ENCODE measurements at places on chromosomes 4 and X.

GRCh38 chrX:121931567-121931966, 884.2 kb downstream of the GLUD2 start:
- DNase-seq: no peak

- DNase-seq: no peak
Observed at GRCh38 chrX:1170243-1170642, 42.2 kb downstream of the CRLF2 start.

- DNase-seq: no peak
Observed at GRCh38 chr4:153310793-153311192, 33.7 kb upstream of the MND1 start.

GRCh38 chr4:2935762-2936743, 27.2 kb downstream of the NOP14 start:
- DNase-seq: no peak

- DNase-seq: no peak
Observed at GRCh38 chrX:30627818-30628652, 25.2 kb upstream of the GK start.

DNA sequence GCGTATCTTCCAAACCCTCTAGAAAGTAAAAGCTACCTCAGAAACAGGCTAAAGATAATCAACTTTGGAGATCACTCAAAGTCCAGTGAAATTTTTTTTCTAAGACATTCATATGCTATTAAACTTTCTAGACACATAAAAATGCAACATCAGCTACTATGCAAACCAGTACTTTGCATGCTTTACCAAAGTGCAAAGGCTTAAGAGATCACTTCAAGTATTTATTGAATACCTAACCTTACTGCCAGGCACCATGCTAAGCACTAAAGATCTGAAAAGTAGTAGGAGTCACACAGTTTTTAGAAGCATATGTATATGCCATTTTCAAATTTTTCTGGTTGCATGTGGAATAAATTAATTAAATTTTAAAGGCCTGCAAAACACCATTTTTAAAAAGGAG, 115.8 kb downstream of the THOC2 start:
- DNase-seq: no peak

- peak; percentile 50 for DNase-seq
Observed at GRCh38 chr4:76723924-76724323, 174.0 kb downstream of the SOWAHB start.

- DNase-seq: no peak
Observed at GRCh38 chr4:122364700-122365404, 14.0 kb upstream of the ADAD1 start.

DNA sequence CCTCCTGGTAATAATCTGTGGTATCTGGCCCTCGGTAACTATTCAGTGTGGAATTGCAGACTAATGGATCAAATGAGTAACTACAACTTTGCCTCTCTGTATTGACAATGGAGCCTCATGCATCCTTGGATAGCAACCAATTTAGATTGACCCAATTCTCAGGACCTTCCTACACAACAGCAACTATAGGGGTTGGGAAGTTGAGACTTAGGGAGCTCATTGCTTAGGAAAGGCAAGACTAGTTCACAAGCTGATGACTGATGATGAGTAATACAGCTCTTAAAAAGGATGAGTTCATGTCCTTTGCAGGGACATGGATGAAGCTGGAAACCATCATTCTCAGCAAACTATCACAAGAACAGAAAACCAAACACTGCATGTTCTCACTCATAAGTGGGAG, 47.5 kb upstream of the KLHL13 start:
- no peak for DNase-seq

DNA sequence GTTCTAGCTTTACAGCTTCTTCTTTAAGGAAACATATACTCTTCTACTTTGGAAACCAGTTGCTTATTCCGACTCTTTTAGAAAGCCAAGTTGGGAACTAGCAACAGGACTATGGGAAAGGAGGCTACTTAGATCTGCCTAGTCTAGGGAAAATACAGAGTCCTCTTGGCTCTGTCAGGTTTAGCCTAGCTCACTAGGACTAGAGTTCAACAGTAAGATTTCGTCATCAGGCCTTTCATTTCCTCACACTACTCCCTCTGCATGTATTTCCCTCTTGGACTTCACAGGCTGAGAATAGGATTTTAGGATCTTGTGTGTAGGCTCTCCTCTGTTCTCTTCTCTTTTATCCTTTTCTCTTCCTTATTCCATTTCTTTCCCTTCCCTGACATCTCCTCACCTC, 409.8 kb downstream of the AR start:
- DNase-seq: no peak

GRCh38 chr4:13910556-13910955, 283.0 kb upstream of the BOD1L1 start:
- DNase-seq: no peak

DNA sequence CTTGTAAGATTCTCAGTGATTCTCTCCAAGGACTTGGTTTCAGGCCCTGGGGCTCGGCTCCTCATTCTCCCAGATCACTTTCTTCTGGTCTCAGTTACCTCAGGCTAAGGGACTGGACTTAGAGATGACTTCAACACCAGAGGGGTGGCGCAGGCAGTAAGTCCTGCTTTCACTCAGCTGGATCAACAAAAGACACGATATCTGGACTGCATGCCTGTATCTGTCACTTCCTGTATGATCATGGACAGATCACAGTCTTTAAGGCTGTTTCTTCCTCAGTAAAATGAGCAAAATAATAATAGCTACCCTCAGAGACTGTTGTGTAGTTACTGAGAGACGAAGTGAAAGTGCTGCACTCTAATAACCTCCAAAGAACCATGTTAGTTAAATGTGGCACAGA, 19.5 kb upstream of the CXCR3 start:
- no peak for DNase-seq

- DNase-seq: no peak
Observed at GRCh38 chr4:65861993-65862392, 191.7 kb upstream of the EPHA5 start.

DNA sequence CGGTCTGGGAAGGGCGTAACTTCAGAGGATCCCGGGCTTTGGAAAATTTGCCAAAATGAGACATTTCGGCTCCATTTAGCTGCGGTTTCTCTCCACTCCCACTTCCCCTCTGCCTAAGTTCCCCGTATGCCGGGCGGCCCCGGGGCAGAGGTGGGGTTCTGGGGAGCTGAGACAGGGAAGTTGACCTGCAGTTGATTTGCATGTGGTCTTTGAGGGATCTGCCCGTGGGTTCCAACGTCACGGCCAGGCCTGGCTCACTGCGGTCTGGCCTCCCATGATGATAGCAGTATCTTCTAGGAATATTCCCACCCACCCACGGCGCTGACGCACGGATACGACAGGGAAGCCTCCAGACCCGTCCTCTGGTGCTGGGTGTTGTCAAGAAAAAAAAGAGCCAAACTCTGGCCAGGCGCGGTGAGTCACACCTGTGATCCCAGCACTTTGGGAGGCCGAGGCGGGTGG, 27.3 kb upstream of the CRLF2 start:
- DNase-seq: peak; percentile 72

DNA sequence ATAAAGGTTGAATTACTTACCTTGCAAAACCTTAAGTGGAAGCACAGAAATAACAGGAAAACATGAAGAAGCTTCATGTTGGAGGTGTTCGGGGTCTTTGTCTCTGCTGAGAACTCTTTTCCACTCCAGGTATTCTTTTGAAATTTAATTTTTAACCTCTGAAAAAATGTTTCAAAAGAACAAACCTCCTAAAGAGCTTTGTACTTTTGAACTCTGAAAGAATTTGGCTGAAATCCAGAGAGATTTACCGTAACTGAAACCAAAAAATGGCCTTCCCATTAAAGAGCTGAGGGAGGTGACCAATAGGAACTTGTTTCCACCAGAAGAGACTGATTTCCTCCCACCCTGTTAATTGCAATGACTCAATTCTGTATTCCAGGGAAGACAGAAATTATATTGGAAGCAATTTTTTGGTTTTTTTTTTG, at the start of gene CFI:
Gene CFI, minus strand, starts transcription at position 105 of the 425 bp plus-strand sequence. Its CDS starts 28 bp downstream, at position 77.
- peak; percentile 47 for DNase-seq

- peak; percentile 13 for DNase-seq
Observed at GRCh38 chr4:174135936-174136406, 147.5 kb downstream of the FBXO8 start.

GRCh38 chr4:40409835-40410234, 74.7 kb downstream of the CHRNA9 start:
- no peak for DNase-seq

DNA sequence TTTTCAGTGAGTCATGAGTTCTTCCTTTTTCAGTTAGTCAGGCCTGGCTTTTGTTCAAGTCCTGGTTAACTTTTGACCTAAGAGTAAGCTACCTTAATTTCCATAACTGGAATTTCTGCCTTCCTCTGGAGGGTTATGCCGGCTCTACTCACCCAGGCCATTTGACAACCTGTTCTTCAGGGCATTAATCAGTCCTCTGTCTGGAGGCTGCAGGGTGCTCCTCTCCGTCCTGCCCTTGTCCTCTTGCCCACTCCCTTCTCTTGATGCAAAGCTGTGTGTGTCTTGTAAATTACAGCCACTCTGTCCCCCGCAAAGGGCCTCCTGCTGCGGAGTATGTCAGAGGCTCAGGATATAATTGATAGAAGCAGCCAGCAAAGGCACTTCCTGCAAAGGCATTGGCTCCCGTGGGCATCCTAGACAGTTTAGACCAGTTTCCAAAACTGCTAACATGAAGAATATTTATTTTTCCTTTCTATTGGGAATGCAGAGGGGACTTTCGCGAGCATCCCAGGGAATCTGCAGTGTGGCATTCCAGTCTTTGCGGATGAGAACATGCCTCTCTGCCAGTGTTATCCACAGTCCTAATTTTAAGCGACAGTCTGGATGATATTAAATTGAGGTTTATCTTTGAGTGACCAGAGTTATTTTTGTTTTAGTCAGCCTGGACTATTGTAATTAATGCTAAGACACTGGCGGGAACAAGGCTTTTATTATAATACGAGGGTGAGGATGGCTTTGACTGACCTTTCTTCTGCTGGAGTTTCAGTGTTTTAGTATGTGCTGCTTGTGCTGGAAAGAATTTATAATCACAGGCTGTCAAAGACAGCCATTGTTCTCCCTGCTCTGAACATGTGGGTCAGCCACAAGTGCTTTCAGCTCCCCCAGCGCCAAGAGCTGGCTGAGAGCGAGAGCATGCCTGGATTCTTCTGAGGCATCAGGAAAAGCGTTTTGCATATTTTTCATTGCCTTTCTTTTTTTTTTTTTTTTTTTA, 74.2 kb downstream of the LIMCH1 start:
- peak; percentile 95 for DNase-seq

GRCh38 chrX:15815779-15816437, 25.6 kb downstream of the ZRSR2 start:
- peak; percentile 34 for DNase-seq

DNA sequence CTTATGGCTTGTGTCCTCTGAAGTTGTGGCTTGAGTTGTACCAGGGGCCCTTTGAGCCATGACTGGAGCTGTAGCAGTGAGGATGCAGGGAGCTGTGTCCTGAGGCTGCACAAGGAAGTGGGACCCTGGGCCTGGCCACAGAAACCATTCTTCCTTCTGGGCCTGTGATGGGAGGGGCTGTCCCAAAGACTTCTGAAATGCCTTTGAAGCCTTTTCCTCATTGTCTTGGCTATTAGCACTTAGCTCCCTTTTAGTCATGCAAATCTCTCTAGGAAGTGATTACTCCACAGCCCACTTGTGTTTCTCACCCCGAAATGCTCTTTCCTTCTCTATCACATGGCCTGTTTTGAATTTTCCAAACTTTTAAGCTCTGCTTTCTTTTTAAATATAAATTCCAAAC, 92.4 kb downstream of the FHDC1 start:
- DNase-seq: no peak

- DNase-seq: no peak
Observed at GRCh38 chr4:43782391-43782790, 666.2 kb downstream of the KCTD8 start.

DNA sequence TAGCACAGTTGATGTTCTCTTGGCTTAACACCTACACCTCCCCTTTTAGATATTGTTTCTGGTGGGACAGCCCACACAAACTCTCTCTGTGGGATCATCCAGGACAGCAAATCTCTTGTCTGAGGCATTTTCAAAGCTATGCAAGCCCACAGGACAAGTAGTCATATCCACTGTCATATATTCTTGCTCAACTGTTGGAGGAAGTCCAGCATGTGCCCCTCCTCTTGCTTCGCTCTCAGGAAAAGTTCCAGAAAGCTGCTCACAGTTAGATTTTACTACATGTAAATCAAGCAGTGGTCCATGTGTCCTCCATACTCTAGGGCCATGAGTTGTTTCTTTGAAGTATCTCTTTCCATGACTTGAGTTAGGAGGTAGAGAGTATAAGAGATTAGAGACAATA, 260.7 kb downstream of the INPP4B start:
- no peak for DNase-seq

- no peak for DNase-seq
Observed at GRCh38 chrX:638482-639131, 8.0 kb downstream of the SHOX start.

GRCh38 chr4:102027961-102028360, 237.4 kb downstream of the BANK1 start:
- DNase-seq: no peak

- no peak for DNase-seq
Observed at GRCh38 chrX:84064164-84064563, 123.8 kb downstream of the RPS6KA6 start.

DNA sequence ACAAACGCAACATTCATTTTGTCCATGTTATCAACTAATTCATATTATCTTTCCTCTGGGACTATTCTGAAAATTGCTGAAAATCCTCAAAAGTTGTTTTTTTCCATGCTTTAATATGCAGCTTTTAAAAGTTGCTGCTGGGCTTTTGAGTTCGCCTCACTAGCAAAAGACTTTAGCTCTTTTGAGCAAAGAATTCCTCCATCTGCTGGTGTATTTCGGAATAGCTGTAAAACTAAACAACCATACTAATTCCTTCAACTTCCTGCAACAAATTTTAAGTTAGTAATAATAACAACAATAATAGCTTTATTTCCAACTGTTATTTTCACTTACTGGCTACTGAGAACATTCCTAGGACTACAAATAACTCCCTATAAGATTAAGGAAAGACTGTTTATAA, 124.5 kb upstream of the PLAC1 start:
- DNase-seq: peak; percentile 75

DNA sequence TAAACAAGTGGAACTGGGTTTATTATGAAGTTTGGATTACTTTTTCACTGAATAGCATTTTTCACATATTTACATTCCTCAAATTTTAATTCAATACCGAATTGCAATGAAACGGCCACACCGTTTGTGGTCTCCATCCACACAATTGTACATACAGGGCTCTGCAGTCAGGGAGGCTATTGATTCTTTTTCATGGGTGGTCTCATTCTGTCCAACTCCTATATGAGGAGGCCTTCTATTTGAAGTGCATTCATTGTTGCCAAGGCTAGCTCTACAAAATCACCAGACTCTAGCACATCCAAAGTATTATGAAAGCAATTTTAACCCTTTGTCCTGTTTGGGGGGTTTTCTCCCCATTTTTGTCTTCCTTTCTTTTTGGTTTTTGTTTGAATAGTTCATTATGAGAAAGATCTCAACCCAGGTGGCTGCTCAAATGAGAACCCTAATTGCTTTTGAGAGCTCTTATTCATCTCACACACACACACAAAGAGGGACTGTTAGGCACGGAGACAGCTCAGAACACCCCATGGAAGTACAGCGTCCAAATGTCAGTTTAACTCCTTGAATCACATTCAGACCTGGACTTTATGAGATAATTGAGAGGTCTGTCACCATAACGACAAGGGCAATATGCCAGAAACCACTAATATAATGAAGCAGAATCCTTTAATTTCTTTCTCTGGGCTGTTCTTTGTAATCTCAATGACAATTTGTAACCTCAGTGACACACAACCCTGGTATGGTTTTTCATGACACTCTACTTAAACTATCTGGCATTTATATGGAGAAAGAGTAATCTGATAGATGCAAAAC, 79.4 kb downstream of the NLGN4X start:
- DNase-seq: no peak

- no peak for DNase-seq
Observed at GRCh38 chr4:78809928-78810835, 34.0 kb downstream of the BMP2K start.
